ENCODE measurements at places on chromosomes 11 and 22.

DNA sequence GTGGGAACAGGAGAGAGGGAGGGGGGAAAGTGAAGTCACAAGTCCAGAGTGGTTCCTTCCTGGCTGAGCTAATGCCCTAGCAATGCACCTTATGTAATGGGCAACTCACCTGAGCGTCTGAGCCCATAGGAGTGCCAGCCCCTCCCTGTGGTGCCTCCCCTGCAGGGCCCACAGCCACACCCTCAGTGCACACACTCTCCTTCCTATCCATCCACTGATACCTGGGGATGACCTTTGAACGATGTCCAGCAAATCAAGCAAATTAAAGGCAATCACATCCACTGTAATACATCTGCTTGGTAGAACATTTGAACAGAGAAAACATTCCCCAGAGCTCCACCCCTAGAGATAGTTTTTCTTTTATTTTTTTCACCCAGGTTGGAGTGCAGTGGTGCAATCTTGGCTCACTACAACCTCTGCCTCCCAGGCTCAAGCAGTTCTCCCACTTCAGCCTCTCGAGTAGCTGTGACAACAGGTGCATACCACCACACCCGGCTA, 19.6 kb upstream of the MICAL2 start:
- no peak for DNase-seq

GRCh38 chr11:34488855-34489557, 24.6 kb downstream of the ELF5 start:
- no peak for DNase-seq

GRCh38 chr11:68692871-68693483, 8.6 kb downstream of the GAL start:
- no peak for DNase-seq

- no peak for DNase-seq
Observed at GRCh38 chr11:18768472-18768901, 23.1 kb downstream of the PTPN5 start.

- DNase-seq = no peak
Observed at GRCh38 chr11:120752668-120753067, 241.1 kb downstream of the GRIK4 start.

Data from fibroblast of lung (primary cell).